Activated CD4-positive, alpha-beta T cell treated with anti-CD3 and anti-CD28 coated beads for 1 hour (primary cell): ENCODE measurements at places on chromosomes 3 and 15.

GRCh38 chr3:109440353-109440752 is 103.0 kb upstream of the DPPA4 start:
- DNase-seq: no peak

GRCh38 chr15:35838424-35839111 is 292.6 kb upstream of the DPH6 start:
- DNase-seq: no peak

GRCh38 chr3:39150803-39151631 is 2.4 kb downstream of the CSRNP1 start:
- DNase-seq: no peak

DNA sequence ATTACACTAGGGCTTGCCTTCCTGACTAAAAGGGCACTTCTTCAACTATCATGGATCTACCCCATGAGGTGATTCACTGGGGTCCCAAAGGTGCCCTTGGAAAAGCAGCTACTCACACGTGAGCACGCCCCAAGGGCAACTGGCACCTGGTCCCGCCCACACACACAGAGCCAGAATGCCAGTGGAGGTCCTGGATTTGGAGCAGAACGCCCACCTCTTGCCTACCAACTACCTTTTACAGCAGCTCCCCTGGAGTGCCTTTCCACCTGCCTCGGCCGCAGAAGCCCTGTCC is 1.8 kb upstream of the CTDSPL start:
- DNase-seq: no peak

GRCh38 chr15:51132384-51133139 is 37.9 kb upstream of the TNFAIP8L3 start:
- DNase-seq: no peak

- no peak for DNase-seq
These were observed 42.7 kb upstream of the PRICKLE2 start for GRCh38 chr3:64267721-64268604.

DNA sequence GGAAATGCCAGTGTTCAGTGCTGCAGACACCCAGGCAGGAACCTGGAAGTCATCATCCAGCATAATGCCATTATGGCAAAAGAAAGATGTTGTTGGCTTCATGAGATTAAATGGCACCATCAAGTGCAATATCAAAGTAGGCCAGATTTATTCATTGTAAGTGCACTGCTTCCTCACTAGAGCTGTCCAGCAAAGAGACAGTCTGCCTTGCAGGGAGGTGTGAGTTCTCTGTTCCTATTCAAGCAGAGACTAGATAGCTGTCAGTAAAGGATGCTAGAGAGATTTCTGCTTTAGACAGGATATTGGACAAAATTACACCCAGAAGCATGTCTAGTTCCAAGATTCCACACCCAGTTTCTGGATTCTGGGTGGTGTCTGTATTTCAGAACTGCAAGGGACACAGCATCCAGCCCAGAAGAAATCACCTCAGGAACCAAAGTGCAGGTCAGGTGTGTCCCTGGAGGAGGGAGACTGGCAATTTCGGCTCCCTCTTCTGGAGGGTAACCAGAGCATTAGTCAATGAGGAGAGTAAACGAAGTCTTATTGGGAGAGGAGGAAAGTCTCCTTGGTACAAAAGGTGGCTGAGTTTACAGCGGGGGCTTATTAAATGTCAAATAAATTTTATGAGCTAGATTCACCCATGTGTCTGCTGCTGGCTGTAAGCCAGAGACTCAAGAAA is 377.3 kb downstream of the EPHB1 start:
- DNase-seq: no peak

- no peak for DNase-seq
These were observed 167.1 kb upstream of the EPHA3 start for GRCh38 chr3:88940296-88940695.

GRCh38 chr3:87788516-87788915 is 270.3 kb downstream of the CGGBP1 start:
- DNase-seq: no peak

DNA sequence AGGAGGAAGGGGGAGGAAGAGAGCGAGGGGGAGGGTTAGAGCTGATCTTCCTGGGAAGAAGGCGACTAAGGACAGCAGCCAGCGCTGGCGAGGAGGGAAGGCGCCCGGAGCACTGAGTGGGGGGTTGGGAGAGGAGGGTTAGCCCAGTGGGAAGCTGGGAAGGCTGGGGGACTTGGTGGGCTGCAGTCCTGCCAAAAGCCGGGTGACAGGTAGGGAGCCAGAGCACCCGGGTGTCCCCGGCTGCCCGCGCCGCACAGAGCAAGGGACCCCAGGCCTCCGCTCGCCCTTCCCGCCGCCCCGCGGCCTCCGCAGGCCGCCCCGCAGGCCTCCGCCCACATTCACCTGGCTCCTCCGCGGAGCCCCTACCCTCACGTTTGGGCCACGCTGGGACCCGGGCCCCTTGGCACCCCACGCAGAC is 448 bp downstream of the SLC12A8 start:
- DNase-seq: no peak

DNA sequence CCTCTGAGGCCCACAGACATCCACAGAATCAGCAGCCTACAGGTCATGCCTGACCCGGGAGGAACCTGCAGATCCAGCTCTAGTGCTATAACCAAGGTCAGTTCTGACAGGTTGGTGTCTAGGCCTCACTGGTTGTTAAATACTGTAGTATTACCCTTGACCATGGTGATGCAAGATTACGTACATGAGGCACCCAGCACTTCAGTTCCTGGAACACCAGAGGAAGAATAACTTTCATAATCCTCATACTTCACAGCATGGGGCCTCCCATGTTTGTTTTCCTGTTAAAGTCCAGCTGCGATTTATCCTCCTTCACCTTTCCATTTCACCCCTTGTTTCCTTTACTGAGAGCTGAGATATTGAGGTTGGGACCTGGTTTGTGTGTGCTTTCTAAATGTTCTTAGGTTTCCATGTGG is 34.4 kb upstream of the GLCE start:
- DNase-seq: no peak

DNA sequence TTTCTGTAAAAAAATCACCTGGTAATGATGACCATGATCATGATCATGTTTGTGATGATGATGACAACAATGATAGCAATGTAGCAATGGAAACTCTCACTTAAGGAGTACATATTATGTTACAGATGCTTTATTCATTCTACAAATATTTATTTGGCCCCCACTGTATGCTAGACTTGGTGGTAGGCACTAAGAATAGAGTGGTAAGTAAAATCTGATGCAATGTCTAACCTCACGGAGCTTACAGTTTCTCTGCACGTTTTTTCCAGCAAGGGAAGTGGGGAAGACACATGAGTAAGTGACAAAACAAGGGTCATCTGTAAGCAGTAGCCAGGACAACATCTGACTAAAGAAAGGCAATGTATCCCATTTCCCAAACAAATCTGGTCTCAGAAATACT is 199.4 kb upstream of the MRPL3 start:
- no peak for DNase-seq

DNA sequence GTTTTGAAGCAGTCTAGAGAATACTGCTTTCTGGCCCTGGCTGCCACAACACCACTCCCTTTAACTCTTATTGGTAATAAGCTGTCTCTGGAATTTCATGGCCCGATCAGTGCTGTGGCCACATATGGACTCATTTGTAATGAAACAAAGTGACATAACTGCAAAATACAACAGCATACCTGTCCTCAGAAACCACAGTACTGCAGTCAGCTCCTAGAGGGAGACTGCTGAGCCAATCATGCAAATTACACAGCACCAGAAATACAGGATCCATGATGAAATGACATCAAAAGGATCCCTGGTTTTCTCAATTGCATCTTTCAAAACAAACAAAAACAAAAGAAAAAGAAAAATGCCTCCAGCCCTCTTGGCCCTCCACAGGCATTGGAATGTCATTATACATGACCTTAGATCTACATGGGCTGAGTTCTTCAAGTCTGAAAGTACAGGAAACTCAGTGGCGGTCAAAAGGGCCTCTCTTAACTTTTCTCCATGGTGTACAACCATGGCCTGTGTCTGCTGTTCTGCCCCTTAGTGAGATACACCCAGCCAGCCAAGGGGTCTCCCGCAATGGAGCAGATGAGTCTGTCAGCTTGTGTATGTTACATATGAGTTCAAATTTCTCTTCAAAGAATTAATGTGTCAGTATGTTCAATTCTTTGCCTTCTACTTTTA is 24.9 kb upstream of the KBTBD12 start:
- no peak for DNase-seq

DNA sequence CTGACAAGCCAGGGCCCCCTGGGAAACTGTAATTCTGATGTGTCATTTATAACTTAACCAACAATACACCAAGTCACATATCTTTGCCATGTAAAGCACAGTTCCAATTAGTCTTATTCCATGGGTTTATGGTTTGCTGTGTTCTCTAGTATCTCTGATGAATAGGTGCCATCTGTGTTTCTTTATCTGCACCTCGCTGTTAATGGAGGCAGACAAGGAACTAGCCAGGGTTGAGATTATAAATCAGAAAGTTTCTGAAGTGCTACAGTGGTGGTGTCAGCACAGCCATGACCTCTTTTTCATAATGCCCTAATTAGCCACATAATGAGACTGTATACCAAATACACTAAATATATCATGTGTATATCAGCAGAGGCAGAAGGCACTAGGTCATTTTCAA is 866.4 kb downstream of the PLOD2 start:
- no peak for DNase-seq

GRCh38 chr15:66043264-66043663 is 174.0 kb downstream of the RAB11A start:
- no peak for DNase-seq

- DNase-seq: no peak
These were observed 15.3 kb downstream of the CHDH start for GRCh38 chr3:53830944-53831343.

DNA sequence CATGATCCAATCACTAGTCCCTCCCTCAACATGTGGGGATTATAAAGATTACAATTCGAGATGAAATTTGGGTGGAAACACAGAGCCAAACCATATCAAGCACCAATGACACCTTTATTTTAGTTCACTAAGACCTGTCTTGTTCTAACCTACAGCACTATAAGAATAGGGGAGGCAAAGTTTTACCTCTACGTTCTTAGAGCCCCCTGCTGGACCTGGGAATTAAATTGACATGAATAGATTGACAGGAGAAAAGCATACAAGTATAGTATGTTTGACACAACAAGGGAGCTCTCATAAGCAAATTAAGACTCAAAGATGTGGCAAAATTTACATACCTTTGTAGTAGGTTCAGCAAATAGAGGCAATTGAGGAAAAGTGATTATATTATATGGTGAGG is 974.4 kb upstream of the ALCAM start:
- no peak for DNase-seq

GRCh38 chr3:190903156-190903555 is 40.7 kb upstream of the GMNC start:
- no peak for DNase-seq

- no peak for DNase-seq
These were observed 278.9 kb downstream of the KLF13 start for GRCh38 chr15:31605467-31605931.

GRCh38 chr3:169966951-169967915 is 626 bp downstream of the SEC62 start:
- no peak for DNase-seq

DNA sequence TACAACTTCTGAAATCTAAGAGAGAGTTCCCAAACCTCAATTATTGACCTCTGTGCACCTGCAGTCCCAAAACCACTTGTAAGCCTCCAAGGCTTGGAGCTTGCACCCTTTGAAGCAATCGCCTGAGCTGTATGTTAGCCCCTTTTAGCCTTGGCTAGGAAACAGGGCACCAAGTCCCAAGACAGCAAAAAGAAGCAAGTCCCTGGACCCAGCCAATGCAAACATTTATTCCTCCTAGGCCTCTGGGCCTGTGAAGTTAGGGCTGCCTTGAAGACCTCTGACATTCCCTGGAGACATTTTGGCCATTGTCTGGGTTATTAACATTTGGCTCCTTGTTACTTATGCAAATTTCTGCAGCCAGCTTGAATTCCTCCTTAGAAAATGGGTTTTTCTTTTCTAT is 26.9 kb upstream of the ARRDC4 start:
- DNase-seq: no peak

GRCh38 chr3:12483410-12483809 is 870 bp upstream of the TSEN2 start:
- no peak for DNase-seq

DNA sequence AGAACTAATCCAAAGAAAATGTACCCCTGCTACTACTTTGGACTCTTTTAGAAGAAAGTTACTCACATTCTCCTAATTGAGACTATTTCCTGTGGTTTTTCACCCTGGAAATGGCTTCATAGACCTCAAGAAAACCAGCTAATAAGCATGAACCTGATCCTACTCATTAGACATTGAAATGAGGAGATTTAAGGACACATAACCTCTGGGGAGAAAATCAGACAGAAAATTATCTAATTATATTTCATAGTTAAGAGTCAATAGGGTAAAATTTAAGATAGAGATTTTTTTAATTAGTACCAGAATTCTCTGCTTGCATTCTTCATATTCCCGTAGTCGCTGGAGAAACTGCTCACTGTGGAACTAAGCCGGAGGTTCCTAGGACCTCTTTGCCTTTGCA is 114.6 kb upstream of the ACP3 start:
- no peak for DNase-seq

DNA sequence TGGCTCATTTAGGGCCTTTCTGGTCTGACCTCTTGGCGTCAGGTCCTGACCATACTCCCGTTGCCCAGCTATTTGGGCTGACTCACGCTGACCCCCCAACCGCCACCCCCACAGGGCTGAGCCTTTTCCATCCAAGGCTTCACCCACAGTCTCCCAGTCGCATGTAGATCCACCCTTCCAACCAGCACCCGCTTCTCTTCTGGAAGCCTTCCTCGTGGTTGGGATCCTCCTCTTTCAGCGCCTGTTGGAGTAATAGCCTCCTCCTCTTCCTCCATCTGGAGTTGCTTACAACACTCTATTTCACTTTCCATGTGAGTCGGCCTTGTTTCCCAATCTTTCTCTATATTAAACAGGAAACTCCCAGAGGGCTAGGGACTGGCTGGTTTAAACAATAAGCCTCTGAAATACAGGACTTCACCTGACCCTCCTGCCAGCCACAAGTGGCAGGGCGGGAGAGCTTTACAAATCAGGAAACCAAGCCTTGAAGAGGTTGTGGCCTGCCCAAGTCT is 2.1 kb upstream of the ALAS1 start:
- DNase-seq: no peak

DNA sequence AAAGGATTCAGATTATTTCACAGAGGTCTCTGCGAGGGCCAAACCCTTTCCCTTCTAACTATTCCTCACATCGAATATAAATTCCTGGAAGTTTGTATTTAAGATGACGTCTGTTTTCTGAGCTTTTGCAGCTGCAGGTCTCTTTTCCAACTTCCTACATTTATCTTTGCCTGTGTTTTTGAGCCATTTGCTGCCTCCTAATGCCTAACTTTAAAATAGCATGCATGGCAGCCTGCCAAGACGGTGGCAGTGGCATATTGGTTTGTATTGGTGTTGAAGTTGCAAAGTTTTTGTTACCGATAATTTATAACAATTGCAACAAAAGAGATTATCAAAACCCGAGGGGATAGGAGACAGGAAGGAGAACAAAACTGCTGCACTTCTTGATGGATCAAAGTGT is 187.1 kb upstream of the DNAJC19 start:
- no peak for DNase-seq
